ENCODE measurements at places on chromosomes 2 and 18. TPM values are rescaled to one million over a fixed set of nuclear protein-coding genes. Genes with fewer than 3 reads are reported as not detected.

Gene GALNT14
- not detected for total RNA-seq

Gene GRB14
- 0.34 TPM for total RNA-seq

Gene UGT1A10
- not detected for total RNA-seq

Gene NAT8
- not detected for total RNA-seq

Gene C2orf74
- total RNA-seq: 31.6 TPM

Gene DES
- total RNA-seq: 863 TPM

Gene BMP10
- not detected for total RNA-seq

Gene CD8A
- not detected for total RNA-seq

Gene PLCL1
- total RNA-seq: not detected

Gene SERPINB5
- not detected for total RNA-seq

Gene TNFAIP6
- 20.3 TPM for total RNA-seq

Gene CTDP1
- total RNA-seq: 16.4 TPM

Gene STPG4
- 0.19 TPM for total RNA-seq

Gene PTH2R
- not detected for total RNA-seq

Gene MC5R
- total RNA-seq: not detected

Gene TMEM182
- total RNA-seq: 4.0 TPM

Gene MALL
- total RNA-seq: not detected

Gene ALPG
- not detected for total RNA-seq

Gene HOXD4
- not detected for total RNA-seq

Gene SH3YL1
- 30.5 TPM for total RNA-seq
